ENCODE measurements at places on chromosomes 4 and X. TPM values are rescaled to one million over a fixed set of nuclear protein-coding genes. Genes with fewer than 3 reads are reported as not detected.

DNA sequence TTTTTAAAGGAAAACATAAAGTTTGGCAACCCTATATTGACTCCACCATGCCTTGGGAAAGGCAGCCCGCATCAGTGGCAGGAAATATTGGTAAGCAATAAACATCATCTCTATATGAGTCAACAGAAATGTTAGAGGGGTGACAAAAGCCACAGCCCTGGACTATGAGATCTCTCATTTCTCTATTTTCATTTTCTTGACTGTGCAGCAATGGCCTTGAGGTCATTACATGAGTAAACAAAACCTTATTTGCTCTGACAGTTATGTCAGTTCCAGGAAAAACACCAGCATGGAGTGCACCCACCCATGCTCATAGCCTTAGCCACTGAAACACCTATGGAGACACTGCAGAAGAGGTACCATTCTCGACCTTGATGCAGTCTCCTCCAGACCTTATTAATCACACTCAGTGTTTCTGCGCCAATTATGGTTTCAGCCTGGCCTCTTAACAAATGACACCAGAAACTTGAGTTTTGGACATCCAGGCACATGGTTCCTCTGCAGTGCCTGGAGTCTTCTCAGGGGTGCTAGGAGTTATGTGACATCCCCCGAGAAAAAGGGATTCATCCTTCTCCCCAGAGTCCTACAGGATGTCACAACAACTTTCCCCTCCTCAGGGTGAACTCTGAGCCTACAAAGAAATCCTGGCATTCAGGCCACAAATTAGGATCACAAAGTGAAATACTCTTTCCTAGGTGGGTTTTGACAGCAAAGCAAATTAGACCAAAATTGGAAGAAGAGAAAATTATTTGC lies 16.0 kb upstream of the HPGD start:
- no peak for DNase-seq
- H3K36me3 ChIP-seq = no peaks in the 10 kb centered on the region

DNA sequence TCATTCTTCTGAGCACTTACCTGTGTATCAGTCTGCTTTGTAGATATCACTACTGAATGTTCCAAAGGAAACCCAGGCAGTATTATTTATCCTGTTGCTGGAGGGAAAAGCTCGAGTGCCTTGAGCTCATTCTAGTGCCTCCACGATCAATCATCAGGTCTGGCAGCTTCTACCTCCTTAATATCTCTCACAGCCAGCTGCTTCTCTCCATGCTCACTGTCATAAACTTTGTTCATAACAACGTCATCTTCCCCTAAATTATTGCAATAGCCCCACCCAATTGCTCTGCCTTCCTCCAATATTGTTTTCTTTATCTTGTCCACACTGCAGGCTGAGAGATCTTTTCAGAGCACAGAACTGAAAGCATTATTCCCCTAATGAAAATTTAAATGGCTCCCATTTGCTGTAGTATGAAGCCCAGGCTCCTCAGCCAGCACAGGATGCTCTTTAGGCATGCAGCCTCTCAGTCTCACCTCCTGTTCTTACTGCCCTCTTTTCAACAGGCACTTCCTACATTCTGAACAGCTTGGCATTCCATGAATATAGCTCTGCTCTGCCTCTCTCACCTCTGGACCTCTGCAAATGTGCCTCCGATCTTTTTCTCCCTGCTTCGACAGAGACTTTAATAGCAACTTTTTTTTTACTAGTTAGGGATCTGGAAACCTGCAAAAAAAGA lies 504.2 kb upstream of the IGFBP7 start:
- peaks cover 5% of the 10 kb centered on the region for H3K4me1 ChIP-seq
- H3K36me3 ChIP-seq = no peaks in the 10 kb centered on the region
- H3K27me3 ChIP-seq = no peaks in the 10 kb centered on the region

- DNase-seq = no peak
- H3K4me3 ChIP-seq = no peak overlapping the region
- H3K36me3 ChIP-seq = no peaks in the 10 kb centered on the region
- H3K27me3 ChIP-seq = no peaks in the 10 kb centered on the region
Measured at GRCh38 chr4:152072001-152072485, 311.2 kb upstream of the GATB start.

DNA sequence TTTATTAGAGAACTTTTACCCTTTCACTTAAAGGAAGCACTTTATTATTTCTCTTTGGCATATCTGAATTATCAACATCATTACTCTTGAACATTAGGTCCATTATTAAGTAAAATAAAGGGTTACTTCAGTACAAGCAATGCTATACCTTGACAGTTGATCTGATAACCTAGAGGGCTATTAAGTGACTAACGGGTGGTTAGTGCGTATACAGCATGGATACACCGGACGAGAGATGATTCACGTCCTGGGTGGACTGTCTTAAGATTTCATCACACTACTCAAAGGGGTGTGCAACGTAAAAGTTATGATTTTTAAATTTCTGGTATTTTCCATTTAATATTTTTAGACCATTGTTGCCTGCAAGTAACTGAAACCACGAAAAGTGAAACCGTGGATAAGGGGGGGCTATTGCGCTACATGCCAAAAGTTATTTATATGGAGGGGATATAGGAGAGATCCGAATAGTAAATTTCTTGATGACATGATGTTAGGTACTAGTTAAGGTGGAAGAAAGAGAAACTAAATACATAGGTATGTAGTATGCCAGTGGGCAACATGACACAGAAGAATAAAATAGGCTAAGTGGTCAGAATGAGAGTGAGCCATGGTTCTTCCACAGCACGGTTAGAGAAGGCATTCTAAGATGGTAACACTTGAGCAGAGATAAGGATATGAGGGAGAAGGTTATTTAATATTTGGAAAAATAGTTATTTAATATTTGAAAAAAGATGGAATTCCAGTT lies 230.8 kb upstream of the ANKRD50 start:
- peaks cover under 1% of the 10 kb centered on the region for H3K4me1 ChIP-seq
- H3K27me3 ChIP-seq = no peaks in the 10 kb centered on the region
- H3K4me3 ChIP-seq = no peak overlapping the region
- no peak overlapping the region for H3K27ac ChIP-seq
- H3K36me3 ChIP-seq = no peaks in the 10 kb centered on the region

- no peak for DNase-seq
- H3K4me1 ChIP-seq = no peaks in the 10 kb centered on the region
- H3K4me3 ChIP-seq = no peak overlapping the region
- no peak overlapping the region for H3K27ac ChIP-seq
- no peaks in the 10 kb centered on the region for H3K27me3 ChIP-seq
- peaks cover 4% of the 10 kb centered on the region for H3K36me3 ChIP-seq
Measured at GRCh38 chr4:3276986-3277385, 15.8 kb upstream of the RGS12 start.

CDX4 gene
- total RNA-seq = not detected

DNA sequence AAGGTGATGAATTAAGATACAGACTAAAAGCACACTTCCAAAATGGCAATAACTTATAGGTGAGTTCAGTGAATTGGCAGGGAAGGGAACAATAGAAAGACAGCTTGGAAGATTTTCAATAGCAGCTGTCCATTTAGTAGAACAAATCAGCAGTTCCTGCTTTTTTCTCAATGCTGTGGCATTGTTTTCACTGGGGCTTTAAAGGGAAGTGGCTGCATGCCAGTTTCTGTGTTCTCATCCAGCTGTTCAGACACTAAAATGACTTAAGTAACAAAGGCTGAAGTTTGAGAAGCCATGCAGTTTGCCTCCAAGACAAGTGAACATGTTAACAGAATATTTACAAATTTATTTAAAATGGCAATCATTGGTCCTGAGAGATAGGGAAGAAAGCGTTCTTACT lies 291.9 kb downstream of the FAM47A start:
- no peaks in the 10 kb centered on the region for H3K36me3 ChIP-seq
- H3K27me3 ChIP-seq = no peaks in the 10 kb centered on the region
- H3K4me3 ChIP-seq = no peak overlapping the region
- no peak overlapping the region for H3K27ac ChIP-seq
- peaks cover 12% of the 10 kb centered on the region for H3K4me1 ChIP-seq

- H3K4me1 ChIP-seq = peaks cover 12% of the 10 kb centered on the region
- peak overlapping the region; percentile 50 for H3K4me3 ChIP-seq
- no peak overlapping the region for H3K27ac ChIP-seq
- no peaks in the 10 kb centered on the region for H3K27me3 ChIP-seq
Measured at GRCh38 chrX:78754917-78755316, 7.4 kb downstream of the LPAR4 start.

UGT2B11 gene
- total RNA-seq = not detected

- H3K4me3 ChIP-seq = no peak overlapping the region
- no peak for DNase-seq
- H3K27me3 ChIP-seq = no peaks in the 10 kb centered on the region
- no peaks in the 10 kb centered on the region for H3K4me1 ChIP-seq
- peaks cover 8% of the 10 kb centered on the region for H3K36me3 ChIP-seq
- H3K27ac ChIP-seq = no peak overlapping the region
Measured at GRCh38 chr4:55485821-55486220, 60.9 kb downstream of the CLOCK start.

DNA sequence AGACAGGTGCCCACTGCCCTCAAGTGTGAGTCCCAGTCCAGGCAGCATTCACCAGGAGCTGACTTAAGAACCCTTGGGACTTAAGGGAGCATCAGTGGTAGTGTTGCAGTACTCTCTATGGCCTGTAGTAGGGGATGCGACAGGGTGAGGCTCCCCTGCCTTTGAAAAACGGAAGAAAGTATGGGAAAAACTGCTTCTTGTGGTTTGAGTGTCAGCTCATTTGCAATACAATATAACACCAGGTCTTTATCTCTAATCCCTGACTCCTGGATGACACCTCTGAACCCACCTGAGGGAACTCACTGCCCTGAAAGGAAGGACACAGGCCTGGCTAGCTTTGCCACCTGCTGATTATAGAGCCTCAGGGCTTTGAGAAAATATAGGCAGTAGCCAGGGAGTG lies 176.0 kb downstream of the SMARCA1 start:
- H3K4me3 ChIP-seq = no peak overlapping the region
- no peaks in the 10 kb centered on the region for H3K27me3 ChIP-seq
- DNase-seq = no peak
- no peak overlapping the region for H3K27ac ChIP-seq

PGAM4 gene
- total RNA-seq = not detected

GRCh38 chr4:132502096-132502552 lies 647.0 kb upstream of the PCDH10 start:
- no peak for DNase-seq
- no peak overlapping the region for H3K27ac ChIP-seq
- no peaks in the 10 kb centered on the region for H3K36me3 ChIP-seq
- peaks cover 4% of the 10 kb centered on the region for H3K4me1 ChIP-seq
- H3K4me3 ChIP-seq = no peak overlapping the region

DNA sequence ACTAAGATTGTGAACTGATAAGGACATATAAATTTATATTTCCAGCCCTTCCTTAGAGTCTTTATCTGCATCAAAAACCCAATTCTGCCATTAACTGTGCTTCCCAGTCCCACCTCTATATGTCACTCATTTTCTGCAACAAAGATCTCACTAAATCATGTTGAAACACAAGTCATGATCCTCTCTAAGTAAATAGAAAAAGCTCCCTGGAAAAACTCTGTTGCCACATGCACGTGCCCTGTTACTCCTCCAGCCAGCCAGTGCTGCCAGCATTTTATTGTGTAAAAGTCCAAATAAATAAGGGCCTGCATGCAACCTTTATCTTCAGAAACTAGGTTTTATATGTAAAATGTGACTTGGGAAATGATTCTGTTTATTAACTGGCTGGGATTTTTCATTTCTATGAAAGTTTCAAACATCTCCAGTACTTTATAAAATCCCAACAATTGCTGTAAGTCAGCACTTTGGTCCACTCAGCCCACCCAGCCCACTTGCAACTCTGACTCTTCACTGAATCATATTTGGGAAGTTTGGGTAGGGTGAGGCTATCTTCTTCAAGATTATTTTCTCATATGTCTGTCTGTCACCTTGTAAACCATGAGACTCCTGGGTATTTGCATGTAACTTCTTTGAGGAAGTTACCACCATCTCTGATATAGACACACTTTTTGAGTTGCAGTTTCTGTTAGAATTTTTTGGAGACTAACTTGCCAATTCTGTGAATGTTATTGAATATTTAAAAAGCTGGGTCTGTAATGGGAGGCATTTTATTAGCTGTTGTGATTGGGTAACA lies 40.0 kb upstream of the SMARCA5 start:
- H3K4me1 ChIP-seq = no peaks in the 10 kb centered on the region
- no peak for DNase-seq
- no peaks in the 10 kb centered on the region for H3K27me3 ChIP-seq
- no peak overlapping the region for H3K4me3 ChIP-seq

- no peaks in the 10 kb centered on the region for H3K4me1 ChIP-seq
- no peak overlapping the region for H3K27ac ChIP-seq
- peak; percentile 42 for DNase-seq
- peaks cover 2% of the 10 kb centered on the region for H3K36me3 ChIP-seq
- H3K27me3 ChIP-seq = no peaks in the 10 kb centered on the region
Measured at GRCh38 chrX:119488749-119489148, 20.5 kb downstream of the SLC25A5 start.

- peaks cover 57% of the 10 kb centered on the region for H3K4me1 ChIP-seq
- peak overlapping the region; percentile 98 for H3K4me3 ChIP-seq
- H3K27ac ChIP-seq = peak overlapping the region; percentile 81
Measured at GRCh38 chrX:108437349-108438109, 693 bp downstream of the COL4A6 start.

DNA sequence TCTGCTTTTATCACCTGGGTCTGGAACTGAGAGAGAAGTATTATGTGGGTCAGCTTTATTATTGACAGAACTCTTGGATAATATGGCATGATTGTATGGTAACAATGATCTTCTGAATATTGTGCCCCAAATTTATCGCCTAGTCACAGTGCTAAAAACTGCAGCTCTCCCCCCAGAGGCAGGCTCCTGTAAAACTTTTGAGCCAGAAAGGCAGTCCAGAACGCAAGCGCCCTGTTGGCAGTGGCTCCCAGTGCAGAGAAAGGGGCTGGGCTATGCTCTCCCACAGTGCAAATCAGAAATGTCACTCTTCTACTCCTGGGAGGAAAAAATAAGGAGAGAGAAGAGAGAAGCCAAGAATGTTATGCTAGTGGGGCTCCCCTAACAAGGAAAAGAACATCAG lies 50.5 kb downstream of the HELT start:
- H3K27ac ChIP-seq = no peak overlapping the region
- H3K4me3 ChIP-seq = no peak overlapping the region
- no peak for DNase-seq
- H3K4me1 ChIP-seq = peaks cover 10% of the 10 kb centered on the region

- H3K4me1 ChIP-seq = no peaks in the 10 kb centered on the region
- no peak for DNase-seq
- H3K4me3 ChIP-seq = no peak overlapping the region
- no peak overlapping the region for H3K27ac ChIP-seq
- H3K36me3 ChIP-seq = peaks cover 13% of the 10 kb centered on the region
- no peaks in the 10 kb centered on the region for H3K27me3 ChIP-seq
Measured at GRCh38 chr4:182642831-182643230, 274.4 kb downstream of the DCTD start.

DNA sequence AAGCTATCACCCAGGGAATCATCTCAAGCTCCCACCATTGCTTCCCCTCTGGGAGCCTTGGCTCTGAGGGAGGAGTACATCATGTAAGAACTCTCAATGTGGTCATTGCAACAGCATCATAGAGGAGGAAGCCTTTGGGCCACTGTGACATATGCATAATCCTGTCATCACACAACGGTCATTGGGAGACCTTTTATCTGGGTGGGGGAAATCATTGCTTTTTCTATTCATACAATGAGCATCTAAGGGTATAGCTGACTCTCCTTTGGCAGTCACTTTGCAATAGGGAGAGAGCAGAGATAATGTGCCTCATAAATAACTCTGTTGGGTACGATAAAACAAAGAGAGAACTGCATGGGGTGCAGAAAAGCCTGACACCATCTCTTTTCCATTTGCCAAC lies 155.2 kb upstream of the KCNIP4 start:
- DNase-seq = no peak
- H3K4me3 ChIP-seq = no peak overlapping the region
- H3K27ac ChIP-seq = no peak overlapping the region
- H3K36me3 ChIP-seq = no peaks in the 10 kb centered on the region
- no peaks in the 10 kb centered on the region for H3K27me3 ChIP-seq
- peaks cover 12% of the 10 kb centered on the region for H3K4me1 ChIP-seq

All from neural crest cell (in vitro differentiated cells).